Amygdala (tissue), 56 donors: ENCODE measurements at places on chromosomes 4 and X.

DNA sequence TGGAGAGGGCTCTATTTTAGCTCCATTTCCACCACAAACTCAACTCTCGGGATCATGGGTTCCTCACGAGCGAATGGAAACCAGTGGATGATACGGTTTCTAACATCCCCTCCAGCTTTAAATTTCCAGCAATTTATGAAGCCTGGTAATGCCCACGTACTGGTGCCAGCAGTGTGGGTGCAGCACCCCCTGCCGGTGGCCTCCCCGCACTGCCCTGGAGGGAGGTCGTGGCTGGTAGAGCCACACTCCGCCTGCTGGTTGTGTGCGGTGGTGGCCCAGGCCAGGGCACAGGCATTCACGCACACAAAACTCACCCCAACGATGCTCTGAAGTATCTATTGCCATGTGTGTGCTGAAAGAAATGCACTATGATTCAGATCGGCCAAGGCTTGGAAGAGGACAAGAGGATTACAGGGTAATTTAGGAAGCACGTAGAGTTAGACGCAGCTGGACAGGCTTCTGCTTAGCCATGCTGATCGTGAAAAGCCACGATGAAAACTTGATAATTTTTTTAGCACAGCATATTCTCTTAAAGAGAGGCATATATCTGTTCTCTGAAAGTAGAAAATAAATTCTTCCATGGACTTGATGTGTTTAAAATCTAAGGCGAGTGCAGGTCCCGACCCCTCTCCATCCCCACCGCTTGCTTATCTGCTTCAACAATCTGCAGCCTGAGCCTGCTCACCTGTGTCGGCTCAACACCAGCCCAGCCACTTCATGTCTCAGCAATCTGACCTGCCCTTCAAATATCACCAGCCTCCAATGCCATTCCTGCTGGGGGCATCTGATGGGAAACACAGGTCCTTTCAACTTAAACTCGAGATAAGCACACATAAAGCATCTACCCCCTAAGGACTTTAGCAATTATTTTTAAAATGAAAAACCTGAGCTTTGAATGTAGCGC lies 59.1 kb downstream of the SCD5 start:
- DNase-seq, result peak; percentile 19

DNA sequence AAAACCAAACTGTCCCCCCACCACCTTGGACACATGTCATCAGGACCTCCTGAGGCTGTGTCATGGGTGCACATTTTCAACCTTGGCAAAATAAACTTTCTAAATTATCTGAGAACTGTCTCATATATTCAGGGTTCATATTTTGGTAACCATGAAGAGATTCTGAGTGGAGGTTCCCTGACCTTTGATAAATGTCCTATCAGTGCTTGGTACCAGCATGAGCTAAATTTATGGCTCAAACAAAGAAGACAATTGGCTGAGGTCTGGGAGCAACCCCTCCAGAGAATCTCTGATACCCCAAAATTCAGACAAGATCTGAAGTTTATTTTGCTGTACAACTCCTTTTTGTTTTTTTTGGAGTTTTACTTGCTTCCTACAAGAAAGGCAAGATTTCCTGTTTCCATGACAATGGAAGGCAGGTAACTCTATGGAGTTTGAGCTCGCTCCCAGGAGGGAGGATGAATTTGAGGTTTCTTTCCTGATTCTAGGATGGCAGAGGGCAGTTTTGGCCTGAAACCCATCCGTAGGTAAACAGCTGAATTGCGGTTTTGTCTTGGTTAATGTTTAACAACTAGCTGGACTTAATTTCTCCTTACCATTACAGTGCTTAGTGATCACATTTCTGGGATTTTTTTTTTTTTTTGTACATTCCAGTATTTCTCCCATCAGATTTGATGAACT lies 14.5 kb downstream of the UGT2B15 start:
- no peak for DNase-seq

GRCh38 chrX:2546496-2546895 lies 45.7 kb upstream of the DHRSX start:
- no peak for DNase-seq

GRCh38 chr4:11813951-11814446 lies 385.3 kb upstream of the HS3ST1 start:
- DNase-seq, result no peak

DNA sequence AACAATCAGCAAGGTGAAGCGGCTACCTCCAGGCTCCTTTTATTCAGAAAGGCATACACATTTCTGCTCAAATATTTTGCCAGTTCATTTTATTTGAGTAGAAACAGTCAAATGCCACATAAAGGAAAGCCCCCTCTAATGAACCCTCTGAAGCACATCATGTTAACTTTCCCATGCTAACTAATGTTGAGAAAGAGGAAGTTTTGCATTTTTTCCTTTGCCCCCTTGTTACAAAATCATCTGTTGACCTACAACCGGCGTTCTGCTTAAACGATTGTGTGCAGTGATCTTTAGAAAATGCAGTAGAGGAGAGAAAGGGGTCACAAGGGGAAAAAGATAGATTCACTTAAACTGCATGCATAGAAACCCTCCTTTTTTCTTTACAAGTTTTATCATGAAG lies 25.2 kb upstream of the ATXN3L start:
- no peak for DNase-seq

DNA sequence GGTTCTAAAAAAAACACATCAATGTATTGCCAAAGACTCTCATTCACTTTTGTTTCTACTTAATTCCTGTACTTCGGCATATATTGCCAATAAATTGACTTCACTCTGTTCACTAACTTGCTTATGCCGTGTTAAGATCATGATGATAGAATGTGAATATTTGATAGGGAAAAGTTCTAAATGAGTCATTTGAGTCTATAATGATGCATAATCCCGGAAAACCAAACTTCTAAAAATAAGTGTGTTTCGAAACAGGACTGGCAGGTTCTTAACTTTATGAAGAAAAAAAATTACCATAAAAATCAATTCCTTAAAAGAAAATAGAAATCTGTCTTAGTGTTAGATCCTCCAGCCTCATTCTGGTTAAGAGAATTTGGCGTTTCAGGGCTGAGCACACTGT lies 387.5 kb upstream of the FTHL17 start:
- no peak for DNase-seq

- DNase-seq, result no peak
These were observed 610.7 kb upstream of the ADGRL3 start for GRCh38 chr4:60589425-60589824.

DNA sequence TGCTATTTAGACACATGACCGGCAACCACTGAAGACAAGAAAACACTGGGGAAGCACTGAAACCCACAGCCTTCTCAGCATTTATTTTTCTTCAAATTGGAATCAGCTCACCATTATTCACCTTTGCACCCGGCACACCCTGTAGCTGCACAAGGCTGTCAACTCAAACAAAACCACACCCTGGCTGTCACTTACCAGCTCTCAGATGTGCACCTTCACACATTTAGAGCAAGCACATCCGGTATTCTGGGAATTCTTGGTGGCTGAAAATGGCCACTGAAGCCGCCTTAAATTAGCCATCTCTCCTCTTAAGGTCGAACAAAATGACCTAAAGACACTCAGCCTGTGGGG lies 5.9 kb downstream of the ZFYVE28 start:
- DNase-seq, result no peak

DNA sequence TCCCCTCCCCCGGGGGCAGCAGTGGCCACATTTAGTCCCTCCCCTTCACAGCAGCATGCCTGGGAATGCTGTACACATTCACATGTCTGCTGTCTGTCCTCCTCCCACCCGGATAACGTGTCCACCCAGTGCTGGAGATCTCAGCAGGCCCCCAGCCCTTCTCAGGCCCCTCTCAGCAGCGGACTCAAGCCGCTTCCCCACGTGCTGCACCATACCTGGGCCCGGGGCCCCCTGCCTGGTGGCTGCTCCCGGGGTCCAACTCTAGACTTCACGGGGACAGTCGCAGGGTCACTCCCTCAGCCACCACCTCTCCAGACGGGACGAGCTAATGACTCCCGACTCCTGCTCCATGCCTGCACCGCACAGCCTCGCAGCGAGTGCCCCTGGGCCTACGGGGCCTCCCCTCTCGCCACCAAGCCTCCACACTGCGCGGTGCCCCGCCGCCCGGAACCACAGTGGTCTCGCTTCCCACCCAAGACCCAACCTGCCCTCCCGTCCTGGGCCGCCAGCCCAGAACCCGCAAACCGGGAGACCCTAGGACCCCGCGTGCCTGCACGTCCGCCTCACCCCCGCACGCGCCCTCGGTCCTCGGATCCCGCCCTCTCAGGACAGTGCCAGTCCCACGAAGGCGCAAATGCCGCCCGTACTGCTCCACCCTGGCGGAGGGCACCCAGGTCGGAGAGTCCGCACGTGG lies 1.3 kb upstream of the PCGF3 start:
- DNase-seq, result no peak

DNA sequence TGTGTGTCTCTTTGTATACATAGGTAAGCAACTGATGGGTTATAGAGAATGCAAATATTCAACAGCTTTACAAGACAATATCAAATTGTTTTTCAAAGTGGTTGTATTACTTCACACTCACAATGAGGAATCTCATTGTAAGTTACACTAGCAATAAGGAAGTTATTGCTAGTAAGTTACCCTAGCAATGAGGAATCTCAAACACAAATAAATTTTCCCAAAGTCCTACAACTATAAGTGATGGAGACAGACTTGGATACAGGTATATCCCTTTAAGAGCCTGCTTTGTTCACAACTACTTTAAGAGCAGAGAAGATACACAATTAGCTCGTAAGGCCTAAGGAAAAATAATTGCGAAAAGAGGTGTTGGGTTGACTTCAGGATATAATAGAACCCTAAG lies 28.3 kb upstream of the NWD2 start:
- no peak for DNase-seq

- DNase-seq, result no peak
These were observed 69.8 kb downstream of the JADE1 start for GRCh38 chr4:128879283-128879682.

GRCh38 chr4:6920171-6920570 lies 10.5 kb downstream of the TBC1D14 start:
- DNase-seq, result no peak

GRCh38 chr4:75653845-75654503 lies 19.2 kb downstream of the G3BP2 start:
- no peak for DNase-seq

- no peak for DNase-seq
These were observed 53.5 kb downstream of the HTRA3 start for GRCh38 chr4:8322794-8323704.

GRCh38 chrX:145840531-145840930 lies 22.9 kb downstream of the SLITRK2 start:
- no peak for DNase-seq

GRCh38 chr4:64617800-64618199 lies 208.6 kb upstream of the TECRL start:
- DNase-seq, result no peak

- DNase-seq, result no peak
These were observed 26.1 kb upstream of the EREG start for GRCh38 chr4:74338792-74339333.

GRCh38 chr4:124431653-124432192 lies 280.8 kb downstream of the ANKRD50 start:
- no peak for DNase-seq

- DNase-seq, result no peak
These were observed 104.1 kb upstream of the SCOC start for GRCh38 chr4:140269369-140269768.

GRCh38 chr4:148044912-148045352 lies 313.0 kb downstream of the ARHGAP10 start:
- DNase-seq, result no peak

- no peak for DNase-seq
These were observed 93.6 kb downstream of the SLC34A2 start for GRCh38 chr4:25749150-25749794.

DNA sequence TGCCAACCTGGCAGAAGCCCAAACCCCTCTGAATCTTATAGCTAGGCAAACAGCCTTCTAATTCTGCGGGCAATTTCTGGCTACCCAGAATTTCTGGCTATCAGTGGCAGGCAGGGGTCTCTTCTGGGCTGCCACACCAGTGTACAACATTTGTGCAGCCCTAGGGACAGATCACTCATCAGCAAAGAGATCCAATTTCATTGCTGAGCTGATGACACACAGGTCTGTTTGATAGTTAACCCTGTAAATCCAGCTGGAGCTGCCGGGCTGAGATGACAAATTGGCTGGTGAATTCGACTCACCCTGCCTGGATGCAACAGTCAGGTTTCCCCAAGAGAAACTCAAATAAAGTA lies 2.4 kb downstream of the MID1 start:
- no peak for DNase-seq

DNA sequence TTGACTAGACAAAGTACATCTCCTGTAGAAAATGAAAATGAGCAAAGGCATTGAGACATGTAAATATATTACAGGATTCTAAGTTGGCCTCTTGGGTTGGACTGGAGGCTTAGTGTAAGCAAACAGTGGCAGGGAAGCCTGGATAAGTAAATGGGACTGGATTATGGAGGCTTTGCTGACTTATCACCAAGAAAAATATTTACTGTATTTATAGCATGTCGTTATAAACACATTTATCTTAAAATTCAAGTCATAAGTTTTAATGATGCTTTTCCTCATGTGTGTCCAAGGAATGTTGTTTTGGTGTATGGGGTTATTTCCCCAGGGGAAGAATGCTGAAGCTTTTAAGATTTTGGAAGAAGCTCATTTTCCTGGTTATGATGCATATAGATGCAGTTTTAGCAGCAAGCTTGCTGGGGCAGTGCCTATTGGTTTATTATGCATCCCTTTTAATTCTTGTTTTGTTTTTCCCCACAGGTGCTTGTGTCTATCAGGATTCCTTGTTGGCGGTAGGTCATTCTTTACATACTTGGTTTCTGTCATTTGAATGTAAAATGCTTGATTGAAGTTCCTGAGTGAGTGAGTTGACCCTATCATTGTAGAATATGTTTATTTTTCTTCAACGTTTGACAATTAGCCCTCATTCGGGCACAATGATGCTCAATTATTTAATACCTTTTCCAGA lies 8.5 kb downstream of the FRAS1 start:
- no peak for DNase-seq

GRCh38 chrX:110132450-110133114 lies 129.7 kb downstream of the TMEM164 start:
- no peak for DNase-seq
